ENCODE measurements at places on chromosomes 16 and 17.

GRCh38 chr17:50432125-50432762, 6.2 kb downstream of the ACSF2 start:
- DNase-seq, result no peak

DNA sequence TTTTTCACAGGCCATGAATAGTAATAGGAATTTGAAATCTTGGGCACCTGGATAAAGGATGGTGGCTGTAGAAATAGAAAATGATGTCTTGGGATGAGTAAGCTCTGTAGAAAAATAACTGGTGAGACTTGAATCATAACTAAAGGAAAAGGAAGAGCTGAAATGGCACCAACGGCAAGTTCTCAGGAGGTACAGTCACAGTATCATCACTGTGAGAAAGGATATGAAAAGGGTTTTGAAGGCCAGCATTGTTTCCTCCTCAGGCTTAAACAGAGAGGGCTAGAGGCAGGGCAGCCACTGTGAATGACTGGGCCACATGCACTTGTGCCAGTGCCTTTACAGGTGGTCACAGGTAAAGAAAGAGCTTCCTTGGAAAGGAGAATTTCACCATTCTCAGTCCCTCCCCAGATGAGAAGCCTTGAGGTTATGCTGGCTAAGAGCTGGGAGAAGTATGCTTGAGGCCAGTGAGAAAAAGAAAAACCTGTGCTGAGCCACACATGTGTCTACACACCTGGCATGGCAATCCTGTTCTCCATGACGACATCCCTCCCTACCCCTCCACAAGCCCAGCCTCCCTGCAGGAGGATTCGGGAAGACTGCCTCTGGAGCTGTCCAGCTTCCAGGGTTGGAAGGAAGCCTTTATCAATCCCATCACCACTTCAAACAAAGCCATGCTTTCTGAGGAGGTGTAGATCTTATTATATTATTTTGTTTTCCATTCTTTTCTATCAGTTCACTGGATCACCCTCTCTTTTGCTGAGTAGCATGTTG, 3.8 kb upstream of the ANKFN1 start:
- no peak for DNase-seq

- no peak for DNase-seq
Measured at GRCh38 chr16:57355898-57356414, 2.6 kb upstream of the CCL22 start.

DNA sequence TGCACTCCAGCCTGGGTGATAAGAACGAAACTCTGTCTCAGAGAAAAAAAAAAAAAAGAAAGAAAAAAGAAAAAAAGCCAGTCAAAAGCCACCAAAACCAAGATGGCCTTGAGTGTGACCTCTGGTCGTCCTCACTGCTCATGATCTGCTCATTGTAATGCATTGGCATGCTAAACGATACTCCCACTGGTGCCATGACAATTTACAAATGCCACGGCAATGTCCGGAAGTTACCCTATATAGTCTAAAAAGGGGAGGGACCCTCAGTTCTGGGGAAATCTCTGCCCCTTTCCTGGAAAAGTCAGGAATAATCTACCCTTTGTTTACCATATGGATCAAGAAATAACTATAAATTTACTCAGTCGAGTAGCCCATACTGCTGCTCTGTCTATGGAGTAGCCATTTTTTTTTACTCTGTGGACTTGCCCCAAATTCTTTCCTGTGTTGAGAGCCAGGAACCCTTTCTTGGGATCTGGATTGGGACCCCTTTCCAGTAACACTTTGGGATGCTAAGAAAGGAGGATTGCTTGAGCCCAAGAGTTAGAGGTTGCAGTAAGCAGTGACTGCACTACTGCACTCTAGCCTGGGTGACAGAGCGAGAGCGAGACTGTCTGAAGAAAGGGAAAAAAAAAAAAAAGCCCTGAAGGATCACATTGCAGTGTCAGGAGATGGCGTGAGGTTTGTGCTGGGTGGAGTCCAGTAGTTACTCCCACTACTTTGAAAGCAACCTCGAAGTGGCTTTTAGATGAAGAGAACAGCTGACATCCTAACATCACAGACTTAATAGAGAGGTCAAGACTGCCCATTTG, 3.7 kb upstream of the TMEM231 start:
- no peak for DNase-seq

GRCh38 chr16:28543072-28543471, 4.3 kb upstream of the NUPR1 start:
- no peak for DNase-seq

- DNase-seq, result no peak
Measured at GRCh38 chr16:57966204-57966771, 4.6 kb downstream of the CNGB1 start.

GRCh38 chr16:78211020-78211599, 111.7 kb downstream of the WWOX start:
- no peak for DNase-seq

All from stimulated activated CD4-positive, alpha-beta T cell treated with anti-CD3 and anti-CD28 coated beads, Interleukin-2, amount 100 ng/mL, for 4 hours (primary cell).